NCI-H1417 (cell line): ENCODE measurements at places on chromosomes 1 and 21.

DNA sequence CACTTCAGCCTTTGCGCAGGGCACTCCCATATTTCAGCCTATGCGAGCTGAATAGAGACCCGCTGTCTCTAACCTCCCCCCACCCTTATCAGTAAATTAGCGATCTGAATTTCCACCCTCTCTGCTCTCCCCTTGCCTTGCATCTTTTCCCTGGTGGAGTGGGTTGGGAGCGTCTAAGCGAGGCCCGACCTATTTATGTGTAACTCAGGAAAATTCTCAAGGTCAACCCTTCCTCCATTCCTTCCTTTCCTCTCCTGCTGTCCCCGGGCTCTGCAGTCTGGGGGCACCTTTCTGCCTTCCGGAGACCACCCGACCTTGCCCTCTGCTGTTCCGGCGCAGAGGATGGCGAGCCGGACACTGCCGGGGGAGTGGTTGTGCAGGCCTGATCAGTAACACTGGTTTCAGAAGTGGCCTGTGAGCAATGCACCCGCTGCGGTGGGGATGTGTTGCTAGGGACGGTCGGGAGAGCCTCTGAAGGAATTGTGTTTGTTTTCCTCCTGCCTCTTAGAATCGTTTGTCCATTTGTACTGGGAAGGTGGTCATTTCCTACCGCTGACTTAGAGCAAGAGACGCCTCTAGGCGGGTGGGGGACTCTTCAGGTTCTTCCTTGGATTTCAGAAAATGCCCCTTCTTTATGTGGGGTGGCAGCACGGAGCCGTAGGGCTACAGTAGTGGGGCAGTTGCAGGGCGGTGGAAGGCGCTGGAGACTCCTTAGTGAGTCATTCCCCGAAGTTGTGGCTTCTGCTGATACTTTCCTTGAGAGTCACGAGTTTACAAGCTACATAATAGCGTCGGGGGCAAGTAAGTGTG lies 513 bp downstream of the MGST3 start:
- DNase-seq = peak; percentile 65

DNA sequence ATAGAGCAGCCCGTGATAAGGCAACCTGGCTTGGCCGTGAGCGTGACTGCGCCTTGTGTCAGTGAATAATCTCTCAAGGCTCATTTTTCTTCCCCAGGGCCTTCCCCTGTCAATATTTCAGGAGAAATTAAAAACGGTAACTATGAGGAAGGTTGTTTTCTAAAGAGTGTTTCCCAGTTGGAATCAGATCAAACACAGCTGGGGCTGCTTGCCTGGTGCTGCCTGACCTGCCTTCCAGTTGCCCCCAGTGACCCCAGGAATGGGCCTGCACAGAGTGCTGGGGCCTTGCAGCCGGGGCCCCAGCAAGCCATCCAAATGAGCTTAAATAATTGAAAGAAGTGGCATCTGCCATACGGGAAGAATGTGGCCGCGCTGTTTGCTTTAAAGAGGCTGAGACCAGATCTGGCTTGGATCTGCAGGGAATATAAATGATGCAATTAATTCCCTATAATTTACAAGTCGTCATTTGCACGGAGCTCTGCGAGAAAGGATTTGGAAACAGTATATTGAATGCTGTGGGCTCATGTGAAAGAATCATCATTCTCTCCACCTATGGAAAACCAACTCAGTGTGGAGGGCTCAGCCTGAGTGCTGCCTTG lies 203.9 kb downstream of the C1orf94 start:
- no peak for DNase-seq

DNA sequence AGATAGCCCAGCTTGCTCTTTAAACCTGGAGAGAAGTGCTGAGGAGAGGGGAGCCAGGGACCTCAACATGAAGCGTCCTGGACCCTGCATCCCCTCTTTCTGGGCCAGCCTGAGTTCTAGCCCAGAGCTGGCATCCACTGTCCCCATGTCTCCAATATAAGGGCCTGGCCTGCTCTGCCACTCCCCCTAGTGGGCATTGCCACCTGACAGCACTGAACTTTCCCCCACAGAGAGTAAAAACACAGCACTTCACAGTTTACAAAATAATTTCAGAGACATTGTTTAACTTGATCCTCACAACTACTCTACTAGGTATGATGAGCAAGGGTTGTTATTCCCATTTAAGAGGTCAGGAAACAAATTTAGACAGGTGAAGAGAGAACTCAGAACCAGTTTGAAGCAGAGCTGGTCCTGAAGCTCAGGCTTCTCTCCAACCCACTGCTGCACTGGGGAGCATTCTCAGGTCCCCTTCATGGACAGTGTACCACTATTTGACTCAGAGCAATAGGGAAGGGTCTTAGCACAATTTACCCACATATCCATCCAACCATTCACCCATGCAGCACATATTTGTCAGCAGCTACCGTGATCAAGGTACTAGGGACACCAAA lies 151.2 kb downstream of the DMRTA2 start:
- DNase-seq = peak; percentile 68

GRCh38 chr1:233613252-233614172 lies at the start of gene KCNK1:
KCNK1 (plus strand) TSS chr1:233614106; CDS start chr1:233614172, 66 bp downstream.
- peak; percentile 81 for DNase-seq

DNA sequence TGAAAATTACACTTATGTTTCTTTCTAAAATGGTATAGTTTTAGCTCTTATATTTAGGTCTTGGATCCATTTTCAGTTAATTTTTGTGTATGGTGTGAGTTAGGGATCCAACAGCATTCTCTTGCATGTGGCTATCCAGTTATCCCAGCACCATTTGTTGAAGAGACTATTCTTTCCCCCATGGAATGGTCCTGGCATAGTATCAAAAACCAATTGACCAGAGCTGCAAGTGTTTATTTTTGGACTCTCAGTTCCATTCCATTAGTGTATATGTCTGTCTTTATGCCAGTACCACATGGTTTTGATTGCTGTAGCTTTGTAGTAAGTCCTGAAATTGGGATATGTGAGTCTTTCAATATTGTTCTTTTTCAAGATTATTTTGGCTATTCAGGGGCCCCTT lies 14.3 kb downstream of the TTLL10 start:
- DNase-seq = no peak
